ENCODE measurements at places on chromosomes 7 and 10.

DNA sequence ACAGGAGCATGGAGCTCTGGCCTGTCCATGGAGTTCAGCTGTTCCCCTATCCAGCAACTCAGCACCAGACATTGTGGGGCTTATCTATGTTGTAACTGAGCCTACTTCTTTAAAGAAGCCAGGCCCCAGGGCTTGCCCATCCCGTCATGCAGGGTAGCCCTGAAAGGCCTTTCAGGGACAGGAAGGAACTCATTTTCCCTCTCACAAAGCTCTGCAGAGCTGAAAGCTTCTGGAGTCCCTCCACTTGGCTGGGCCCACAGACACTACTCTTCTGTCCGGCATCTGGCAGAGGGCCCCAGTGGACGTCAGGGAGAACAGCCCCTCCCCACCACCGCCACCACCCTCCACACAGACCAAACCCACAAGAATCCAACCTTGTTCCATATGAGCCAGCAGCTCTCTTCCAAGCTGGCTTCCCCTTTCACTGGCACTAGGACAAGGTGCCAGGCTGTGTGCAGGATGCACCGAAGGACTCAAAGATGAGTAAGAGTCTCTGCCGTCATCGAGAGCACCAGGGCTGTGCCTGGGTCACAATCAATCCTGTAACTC lies 33.1 kb downstream of the DENND2A start:
- DNase-seq, result no peak

- no peak for DNase-seq
Observed at GRCh38 chr10:117365612-117366011, 9.6 kb downstream of the PDZD8 start.

GRCh38 chr10:86229376-86229775 lies 137.2 kb downstream of the GRID1 start:
- no peak for DNase-seq

DNA sequence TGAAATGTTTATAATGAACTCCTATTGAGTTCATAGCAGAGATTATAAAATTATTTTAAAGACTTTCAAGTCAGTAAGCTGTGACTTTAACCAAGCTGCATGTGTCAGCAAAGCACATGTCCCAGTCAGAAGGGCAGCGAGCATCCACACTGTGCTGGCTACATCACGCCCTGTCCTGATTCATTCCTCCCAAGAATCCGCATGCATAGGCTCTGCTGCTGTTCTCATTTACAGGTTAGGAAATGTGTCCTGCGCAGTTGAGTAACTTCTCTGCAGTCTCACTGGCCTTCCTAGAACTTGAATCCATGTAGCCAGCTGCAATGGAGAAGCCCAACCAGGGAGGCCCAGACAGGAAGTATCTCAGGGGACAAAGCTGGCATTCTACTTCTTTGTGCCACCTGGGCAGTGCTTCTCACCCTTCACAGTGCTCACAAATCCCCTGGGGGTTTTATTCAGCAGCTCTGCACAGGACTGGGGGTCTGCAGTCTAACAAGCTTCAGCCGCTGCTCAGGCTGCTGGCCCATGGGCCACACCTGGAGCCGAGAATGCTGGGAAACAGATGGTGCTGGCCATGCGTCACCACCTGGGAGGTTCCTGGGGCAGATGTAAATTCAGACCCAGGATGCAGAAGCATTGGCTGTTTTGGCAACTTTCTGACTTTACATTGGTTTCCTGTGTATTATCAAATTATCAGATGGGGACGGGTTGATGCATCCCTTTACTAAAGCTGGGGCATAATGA lies 192.8 kb upstream of the GDF10 start:
- no peak for DNase-seq

- DNase-seq, result no peak
Observed at GRCh38 chr7:14859267-14859666, 43.3 kb downstream of the DGKB start.

GRCh38 chr7:42574685-42575084 lies 337.2 kb downstream of the C7orf25 start:
- DNase-seq, result no peak

GRCh38 chr7:131164025-131164925 lies 163.4 kb upstream of the MKLN1 start:
- DNase-seq, result no peak

GRCh38 chr10:52801947-52802346 lies 29.4 kb upstream of the MBL2 start:
- no peak for DNase-seq

- no peak for DNase-seq
Observed at GRCh38 chr10:117471344-117471874, 71.1 kb upstream of the EMX2 start.

GRCh38 chr10:25888627-25889026 lies 45.4 kb upstream of the MYO3A start:
- no peak for DNase-seq

Measured in left lung (tissue), 14 donors.